RPMI7951 (cell line): ENCODE measurements at places on chromosomes 1 and 21. TPM values are rescaled to one million over a fixed set of nuclear protein-coding genes. Genes with fewer than 3 reads are reported as not detected.

CNR2 gene
- total RNA-seq: not detected in 2 replicates

PLA2G2F gene
- total RNA-seq: not detected in 2 replicates

GRCh38 chr1:244173769-244174168 lies 122.7 kb downstream of the ZBTB18 start:
- no peak for DNase-seq

DNA sequence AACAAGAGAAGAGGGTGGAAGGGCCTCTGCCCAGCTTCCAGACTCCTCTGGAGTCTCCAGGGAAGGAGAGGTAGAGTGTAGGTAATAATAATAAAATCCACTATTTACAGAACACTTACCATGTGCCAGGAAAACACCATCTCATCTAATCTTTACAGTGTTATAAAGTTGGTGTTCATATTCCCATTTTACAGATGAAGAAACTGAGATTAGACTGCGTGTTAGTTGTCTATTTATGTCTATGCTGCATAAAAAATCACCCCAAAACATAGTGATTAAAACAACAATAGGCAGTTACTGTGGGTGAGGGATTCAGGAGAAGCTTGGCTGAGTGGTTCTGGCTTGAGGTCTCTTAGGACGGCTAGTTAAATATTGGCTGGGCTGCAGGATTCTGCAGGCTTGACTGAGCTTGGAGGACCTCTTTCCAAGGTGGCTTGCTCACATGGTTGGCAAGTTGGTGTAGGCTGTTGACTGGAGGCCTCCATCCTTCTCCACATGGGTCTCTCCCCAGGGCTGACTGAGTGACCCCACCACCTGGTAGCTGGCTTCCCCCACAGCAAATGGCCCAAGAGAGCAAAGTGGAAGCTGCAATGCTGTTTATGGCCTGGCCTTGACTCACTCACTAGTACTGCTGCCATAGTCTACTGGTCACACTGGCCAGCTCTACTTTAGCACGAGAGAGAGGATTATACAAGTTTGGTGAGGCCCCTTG lies 6.5 kb upstream of the ALX3 start:
- no peak for DNase-seq

- no peak for DNase-seq
Observed at GRCh38 chr1:204702552-204703267, 17.2 kb upstream of the LRRN2 start.
